NCI-H446 treated with DMSO at 0.1 percent for 48 hours (cell line): ENCODE measurements at places on chromosomes 5 and 9.

- peak; percentile 4 for DNase-seq
Measured at GRCh38 chr5:148739524-148739923, 85.2 kb upstream of the HTR4 start.

GRCh38 chr5:32709750-32710549 lies 1.2 kb upstream of the NPR3 start:
- peak; percentile 23 for DNase-seq

GRCh38 chr9:116178481-116179211 lies 25.1 kb downstream of the PAPPA start:
- no peak for DNase-seq

- DNase-seq: no peak
Measured at GRCh38 chr5:27962198-27962597, 923.8 kb upstream of the CDH9 start.

- no peak for DNase-seq
Measured at GRCh38 chr9:33880211-33881089, 63.5 kb downstream of the UBE2R2 start.

- DNase-seq: no peak
Measured at GRCh38 chr5:108620516-108620915, 127.2 kb upstream of the FER start.

- DNase-seq: no peak
Measured at GRCh38 chr5:38453921-38454320, 102.5 kb downstream of the LIFR start.

- no peak for DNase-seq
Measured at GRCh38 chr5:133273661-133274596, 222.1 kb downstream of the HSPA4 start.

GRCh38 chr5:142219146-142219545 lies 105.7 kb downstream of the SPRY4 start:
- DNase-seq: no peak

GRCh38 chr9:108664309-108665255 lies 191.2 kb downstream of the ACTL7B start:
- DNase-seq: no peak

- no peak for DNase-seq
Measured at GRCh38 chr9:107249665-107250285, 33.3 kb upstream of the RAD23B start.

DNA sequence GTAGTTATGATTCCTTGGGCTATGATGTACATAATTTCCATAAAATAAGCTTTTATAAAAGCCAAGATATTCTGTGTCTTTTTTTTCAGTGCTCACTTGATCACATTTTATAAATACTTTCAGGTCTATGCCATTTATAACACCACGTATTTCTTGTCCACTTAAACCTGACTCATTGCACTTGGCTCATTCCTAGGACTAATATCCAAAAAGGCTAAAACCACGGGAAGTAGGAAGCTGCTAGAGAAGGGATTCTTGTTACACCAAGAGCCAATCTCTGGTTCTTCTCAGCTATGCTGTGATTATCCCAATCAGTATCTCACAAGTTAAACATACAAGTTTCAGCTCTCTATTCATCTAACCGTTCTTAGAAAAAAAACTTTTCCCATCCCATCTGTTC lies 80.4 kb upstream of the CDH6 start:
- DNase-seq: no peak

- DNase-seq: peak; percentile 24
Measured at GRCh38 chr9:4665357-4665756, 923 bp downstream of the SPATA6L start.

DNA sequence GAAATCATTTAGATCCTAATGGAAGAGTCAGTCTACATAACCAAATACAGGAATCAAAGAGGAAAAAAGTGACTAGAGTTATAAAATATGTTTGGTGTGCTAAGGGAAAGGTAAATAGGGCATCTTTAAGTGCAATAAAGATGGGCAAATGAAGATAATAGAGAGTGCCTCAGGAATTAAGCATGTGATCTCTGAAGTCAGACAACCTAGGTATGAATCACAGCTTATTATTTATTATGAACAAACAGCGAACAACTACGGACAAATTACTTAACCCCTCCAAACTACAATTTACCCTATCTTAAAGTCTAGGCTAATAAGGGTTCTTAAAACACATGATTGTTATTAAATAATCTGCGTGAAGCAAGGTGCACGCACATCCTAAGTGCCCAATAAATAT lies 910.2 kb upstream of the DMAC1 start:
- no peak for DNase-seq

- no peak for DNase-seq
Measured at GRCh38 chr5:172569861-172570558, 71.1 kb upstream of the NEURL1B start.

GRCh38 chr9:3955305-3955687 lies 344.6 kb downstream of the GLIS3 start:
- DNase-seq: no peak

GRCh38 chr9:137630126-137630525 lies 11.3 kb downstream of the EHMT1 start:
- DNase-seq: no peak

DNA sequence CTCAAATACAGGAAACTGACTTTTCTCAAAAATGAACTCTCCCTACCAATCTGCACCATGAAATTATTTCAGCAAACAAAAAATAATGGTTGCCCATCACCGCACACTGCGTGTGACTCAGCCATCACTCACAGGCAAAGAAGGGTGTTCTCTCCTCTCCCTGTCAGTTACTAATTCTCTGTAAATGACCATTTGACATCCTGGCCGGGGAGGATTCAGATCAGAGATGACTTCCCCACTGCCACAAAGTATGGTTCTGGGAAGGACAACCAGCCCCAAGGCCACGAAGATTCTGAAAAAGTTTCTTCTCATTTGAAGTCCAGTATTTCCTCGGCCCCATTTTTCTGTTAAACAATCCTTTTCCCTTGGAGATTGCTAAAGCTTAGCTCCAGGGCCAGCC lies 199.4 kb downstream of the AUH start:
- no peak for DNase-seq

GRCh38 chr9:95874989-95875304 lies 544 bp upstream of the ERCC6L2 start:
- no peak for DNase-seq

DNA sequence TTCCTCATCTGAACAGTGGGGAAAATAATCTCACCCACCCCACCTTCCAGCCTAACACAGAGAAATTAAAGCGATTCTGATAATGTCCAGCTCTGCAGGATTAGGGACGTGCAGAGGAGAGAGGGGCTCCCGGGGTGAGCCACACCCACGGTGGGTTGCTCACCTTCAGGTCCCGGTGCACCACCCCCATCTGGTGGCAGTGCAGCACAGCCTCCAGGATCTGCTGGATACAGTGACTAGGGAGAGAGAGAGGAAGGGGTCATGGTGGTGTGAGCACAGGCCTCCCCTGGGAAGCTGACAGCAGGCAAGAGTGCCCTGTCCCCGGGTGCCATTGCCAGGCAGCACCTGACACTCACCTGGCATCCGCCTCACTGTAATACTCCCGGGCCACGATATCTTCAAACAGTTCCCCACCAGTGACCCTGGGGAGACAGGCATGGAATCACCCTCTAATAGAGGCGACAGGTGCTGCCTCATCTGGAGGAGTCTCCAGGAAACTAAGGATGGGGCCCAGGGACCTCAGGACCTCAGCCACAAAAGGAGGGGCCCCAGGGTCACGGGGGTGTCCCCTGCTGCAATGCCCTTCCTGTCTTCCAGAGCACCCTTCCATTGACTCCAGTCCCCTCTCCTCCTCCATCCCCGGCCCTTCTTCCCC lies 33.0 kb downstream of the CAMK2A start:
- no peak for DNase-seq

DNA sequence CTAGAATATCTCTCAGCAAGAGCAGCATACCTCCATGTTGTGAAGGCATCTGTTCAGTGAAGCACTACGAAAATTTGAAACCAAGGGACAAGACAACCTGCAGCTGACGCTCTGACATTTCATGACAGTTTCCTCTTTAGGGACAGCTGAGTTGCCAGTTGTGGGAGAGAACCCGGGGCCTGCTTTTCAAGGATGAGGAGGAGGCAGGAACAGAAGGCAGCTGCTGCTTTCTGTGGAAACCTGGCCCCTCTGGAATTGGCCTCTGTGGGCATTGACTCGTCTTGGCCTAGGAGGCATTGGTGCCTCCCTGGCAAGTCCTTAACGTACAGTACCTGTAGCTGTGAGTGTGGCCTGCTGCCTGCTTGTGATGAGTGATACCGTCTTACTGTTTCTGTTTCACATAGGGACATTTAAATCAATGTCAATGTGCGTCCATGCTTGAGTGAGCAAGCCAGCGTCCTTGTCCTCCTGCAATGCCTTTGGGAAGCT lies 21.6 kb downstream of the SLC46A2 start:
- DNase-seq: no peak

GRCh38 chr9:34206561-34206960 lies 27.7 kb downstream of the UBAP1 start:
- DNase-seq: no peak

DNA sequence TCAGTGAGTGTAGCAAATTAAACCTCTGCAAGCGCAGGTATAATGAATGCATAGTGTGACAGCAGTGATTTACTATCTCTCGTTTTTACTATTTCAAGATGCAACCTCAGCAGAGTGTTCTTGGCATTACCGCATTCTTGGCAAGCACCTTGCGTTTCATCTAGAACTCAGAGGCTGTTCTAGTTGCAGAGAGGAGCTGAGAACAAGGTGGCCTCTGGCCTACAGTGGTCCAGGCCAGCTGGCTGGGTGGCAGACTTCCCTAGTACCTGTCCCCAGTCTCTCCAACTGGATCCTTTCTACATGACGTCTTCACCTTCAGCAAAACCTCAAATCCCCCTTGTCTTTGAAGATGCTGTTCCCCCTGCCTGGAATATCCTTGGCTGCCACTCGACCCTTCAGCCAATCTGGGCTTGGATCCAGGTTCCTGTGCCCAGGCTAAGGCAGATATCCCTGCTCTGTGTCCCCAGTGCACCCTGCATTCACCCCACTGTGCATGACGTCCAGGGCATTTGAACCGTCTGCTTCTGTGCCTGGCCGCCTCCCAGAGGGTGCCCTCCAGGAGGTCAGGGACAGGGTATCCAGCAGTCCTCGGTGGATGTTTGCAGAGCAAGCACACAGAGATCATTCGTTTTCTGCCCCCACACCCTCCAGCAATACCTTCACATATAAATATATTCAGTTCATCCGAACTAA lies 120.4 kb upstream of the CPEB4 start:
- peak; percentile 37 for DNase-seq

GRCh38 chr5:179620293-179620692 lies 3.2 kb downstream of the HNRNPH1 start:
- DNase-seq: no peak

GRCh38 chr9:128886211-128886891 lies 4.4 kb downstream of the LRRC8A start:
- DNase-seq: no peak

DNA sequence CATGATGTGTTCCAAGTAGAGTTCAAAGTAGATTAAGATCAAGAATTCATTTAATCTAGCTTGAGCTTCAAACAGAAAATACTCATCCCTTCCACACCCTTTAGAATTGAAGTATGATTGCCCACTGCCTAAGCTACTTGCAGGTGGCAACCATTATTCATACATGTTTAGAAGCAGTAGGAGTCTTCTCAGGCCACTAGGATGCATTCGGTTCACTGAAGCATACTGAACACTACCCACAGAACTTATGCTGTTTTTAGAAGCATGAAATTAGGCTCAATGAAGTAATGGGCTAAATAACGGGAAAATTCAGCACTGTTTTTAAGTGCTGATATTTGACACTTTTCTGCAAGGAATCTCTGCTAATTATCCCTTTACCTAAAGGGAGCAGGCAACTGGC lies 263.4 kb downstream of the DEPDC1B start:
- DNase-seq: peak; percentile 85

- DNase-seq: no peak
Measured at GRCh38 chr9:29475471-29475870, 1902.2 kb upstream of the C9orf72 start.

- no peak for DNase-seq
Measured at GRCh38 chr9:131605770-131606590, 60.7 kb downstream of the PRRT1B start.

- no peak for DNase-seq
Measured at GRCh38 chr9:136055715-136056545, 39.2 kb downstream of the NACC2 start.

GRCh38 chr9:76598981-76599380 lies 140.0 kb downstream of the GCNT1 start:
- DNase-seq: no peak

DNA sequence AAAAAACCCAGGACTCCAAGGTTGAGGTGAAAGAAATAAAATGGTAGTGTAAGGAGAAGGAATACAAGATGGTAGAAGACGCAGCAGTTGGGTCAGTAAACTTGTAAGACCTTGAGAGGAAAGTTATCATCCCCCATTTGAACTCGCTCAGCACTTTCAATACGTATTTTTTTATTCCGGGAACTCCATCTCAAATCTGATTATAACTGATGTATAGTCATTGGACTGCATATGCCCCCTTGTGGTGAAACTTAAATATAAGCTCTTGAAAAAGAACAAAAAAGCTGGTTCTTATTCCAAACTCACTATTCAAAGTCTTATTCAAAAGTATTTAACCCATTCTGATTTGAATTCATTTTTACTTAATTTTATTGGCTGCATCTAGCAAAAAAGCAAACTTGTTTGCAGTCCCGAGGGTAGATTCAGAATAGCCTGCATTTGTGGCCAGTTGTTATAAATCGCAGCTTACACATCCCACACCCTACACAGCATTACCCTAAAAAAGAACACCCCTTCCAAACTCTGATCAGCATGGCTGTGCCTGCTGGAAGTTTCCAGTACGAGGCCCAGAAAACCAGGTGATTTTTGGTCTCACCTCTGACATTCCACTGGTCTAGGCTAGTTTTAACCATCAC lies 118.0 kb downstream of the ESM1 start:
- DNase-seq: peak; percentile 12

DNA sequence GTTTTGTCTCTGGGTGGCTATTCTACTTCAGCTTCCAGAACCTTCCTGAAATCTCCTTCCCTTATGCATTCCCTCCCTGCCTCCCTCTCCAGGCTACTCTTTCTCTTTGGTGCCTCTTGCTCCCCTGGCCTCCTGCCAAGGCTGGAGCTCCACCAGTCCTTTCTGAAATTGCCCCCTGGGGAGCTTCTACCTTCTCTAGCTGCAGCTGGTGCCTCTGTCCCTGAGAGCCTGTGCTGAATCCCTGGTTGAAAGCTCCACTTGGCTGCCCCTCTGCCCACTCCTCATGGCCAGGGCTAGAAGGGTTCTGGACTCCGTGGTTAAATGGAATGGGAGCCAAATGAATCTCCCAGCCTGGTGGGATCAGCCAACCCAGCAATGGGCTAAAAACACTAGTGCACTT lies 80.1 kb downstream of the COL15A1 start:
- peak; percentile 40 for DNase-seq

DNA sequence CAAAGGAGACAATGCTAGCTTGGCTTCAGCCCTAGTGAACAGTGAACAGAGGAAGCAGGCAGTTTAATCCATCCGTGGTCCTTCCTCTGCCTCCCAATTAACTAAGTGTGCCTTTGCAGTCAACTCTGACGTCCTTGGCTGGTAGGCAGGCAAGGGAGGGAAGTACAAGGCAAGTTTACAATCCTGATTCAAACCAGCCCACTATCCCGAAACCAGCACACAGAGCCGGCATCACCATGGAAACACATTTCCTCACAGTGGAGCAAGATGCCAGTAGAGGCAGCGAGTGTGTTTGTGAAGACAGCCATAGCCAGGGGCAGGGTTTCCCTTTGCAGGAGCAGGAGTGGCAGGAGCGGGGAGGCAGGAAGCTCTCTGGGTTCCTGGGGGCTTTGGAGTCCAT lies 73.9 kb downstream of the GOLPH3 start:
- no peak for DNase-seq

- no peak for DNase-seq
Measured at GRCh38 chr5:88880201-88880600, 2.8 kb downstream of the MEF2C start.
